Stimulated activated CD4-positive, alpha-beta T cell treated with anti-CD3 and anti-CD28 coated beads, TNF-alpha, amount 100 ng/mL, for 1 hour (primary cell): ENCODE measurements at places on chromosomes 13 and 19.

GRCh38 chr19:35353635-35354034, 4.6 kb upstream of the FFAR3 start:
- DNase-seq = no peak

DNA sequence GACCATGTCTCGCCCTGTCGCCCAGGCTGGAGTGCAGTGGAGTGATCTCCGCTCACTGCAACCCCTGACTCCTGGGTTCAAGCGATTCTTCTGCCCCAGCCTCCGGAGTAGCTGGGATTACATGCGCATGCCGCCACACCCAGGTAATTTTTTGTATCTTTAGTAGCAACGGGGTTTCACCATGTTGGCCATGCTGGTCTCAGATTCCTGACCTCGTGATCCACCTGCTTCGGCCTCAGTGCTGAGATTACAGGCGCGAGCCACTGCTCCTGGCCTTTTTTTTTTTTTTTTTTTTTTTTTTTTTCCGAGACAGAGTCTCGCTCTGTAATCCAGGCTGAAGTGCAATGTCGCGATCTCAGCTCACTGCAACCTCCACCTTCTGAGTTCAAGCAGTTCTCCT, 4.9 kb upstream of the KEAP1 start:
- DNase-seq = no peak

DNA sequence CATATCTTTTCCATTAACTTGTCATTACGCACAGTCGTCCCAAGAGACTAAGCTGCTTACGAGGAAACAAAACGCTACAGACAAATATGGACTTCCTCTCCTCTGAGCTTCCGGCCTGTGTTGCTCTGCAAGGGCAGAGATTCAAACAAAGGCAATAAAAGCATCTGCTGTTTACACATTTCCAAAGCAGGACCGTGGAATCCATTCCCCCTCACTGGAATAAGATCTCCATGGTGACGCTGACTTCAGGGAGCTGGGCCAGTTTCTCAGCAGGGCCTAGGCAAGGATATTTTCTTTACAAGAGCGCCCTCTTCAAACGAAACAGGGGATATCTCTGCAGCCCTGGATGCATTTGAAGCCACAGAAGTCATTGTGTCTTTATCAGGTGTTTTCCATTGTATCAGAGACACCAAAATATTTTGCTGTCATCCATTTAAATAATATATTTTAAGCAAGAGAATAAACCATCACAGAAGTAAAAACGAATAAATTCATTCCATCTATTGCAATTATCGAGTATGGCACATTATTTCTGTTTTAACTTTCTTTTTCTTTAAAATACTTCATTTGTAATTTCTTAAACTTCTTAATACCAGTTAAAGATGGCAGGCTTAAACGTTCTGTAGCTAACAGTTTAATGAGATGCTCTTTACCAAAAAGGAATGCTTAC, 177.5 kb downstream of the DCLK1 start:
- DNase-seq = no peak

GRCh38 chr13:55577082-55577846, 1563.5 kb upstream of the PRR20A start:
- no peak for DNase-seq

DNA sequence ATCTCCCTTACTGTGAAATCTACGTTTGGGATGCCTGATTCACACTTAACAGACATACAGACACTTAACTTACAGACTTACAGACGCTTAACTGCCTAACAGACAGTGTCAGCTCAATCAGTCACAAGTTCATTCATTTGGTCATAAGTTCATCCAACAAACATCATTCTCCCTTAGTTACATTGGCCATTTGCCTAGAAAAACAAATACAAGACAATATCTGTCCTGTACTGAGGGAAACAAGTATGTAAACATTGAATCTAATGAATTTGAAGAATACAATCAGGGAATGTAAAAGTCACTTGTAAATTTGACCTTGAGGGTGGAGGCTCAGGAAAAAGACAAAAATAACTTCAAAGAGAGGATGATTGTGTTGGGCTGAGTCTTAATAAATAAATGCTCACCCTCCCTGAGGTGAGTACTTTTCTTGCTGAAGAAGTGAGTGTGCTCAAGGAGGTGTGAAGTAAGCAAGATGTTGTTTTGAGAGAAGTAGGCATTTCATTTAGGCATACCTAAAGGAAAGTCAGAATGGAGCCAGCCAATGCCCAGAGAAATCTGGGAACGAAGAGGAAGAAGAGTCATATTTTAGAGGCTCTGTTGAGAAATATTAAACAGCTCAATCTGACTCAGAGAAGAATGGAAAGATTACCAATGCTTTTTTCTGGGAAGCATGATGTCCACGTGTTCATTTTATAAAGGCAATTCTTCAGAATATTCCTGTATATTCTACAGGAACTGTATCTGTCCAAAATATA, 958.4 kb upstream of the SLC10A2 start:
- no peak for DNase-seq

GRCh38 chr13:24984134-24984533, 111.8 kb upstream of the PABPC3 start:
- DNase-seq = no peak

- DNase-seq = no peak
These were observed 15.2 kb upstream of the TSC22D1 start for GRCh38 chr13:44591316-44591715.

DNA sequence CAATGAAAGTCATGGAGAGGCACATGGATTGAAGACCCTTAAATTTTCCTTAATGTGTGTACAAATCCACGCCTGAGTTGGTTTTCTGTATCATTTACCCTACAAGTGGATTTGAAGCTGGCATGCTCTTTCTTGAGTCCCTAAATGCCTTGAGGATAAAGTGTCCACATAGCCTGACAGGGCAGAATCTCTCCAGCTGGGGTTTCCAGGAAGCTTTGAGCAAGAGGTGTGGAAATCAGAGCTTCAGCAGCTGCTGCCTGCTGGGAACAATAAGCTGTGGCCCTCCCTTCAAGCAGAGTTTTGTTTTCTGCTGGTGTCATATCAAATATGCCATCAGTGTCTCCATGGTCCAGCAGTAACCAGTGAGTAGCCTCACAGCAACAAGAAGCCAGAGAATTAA, 120.3 kb upstream of the SERTM1 start:
- no peak for DNase-seq

DNA sequence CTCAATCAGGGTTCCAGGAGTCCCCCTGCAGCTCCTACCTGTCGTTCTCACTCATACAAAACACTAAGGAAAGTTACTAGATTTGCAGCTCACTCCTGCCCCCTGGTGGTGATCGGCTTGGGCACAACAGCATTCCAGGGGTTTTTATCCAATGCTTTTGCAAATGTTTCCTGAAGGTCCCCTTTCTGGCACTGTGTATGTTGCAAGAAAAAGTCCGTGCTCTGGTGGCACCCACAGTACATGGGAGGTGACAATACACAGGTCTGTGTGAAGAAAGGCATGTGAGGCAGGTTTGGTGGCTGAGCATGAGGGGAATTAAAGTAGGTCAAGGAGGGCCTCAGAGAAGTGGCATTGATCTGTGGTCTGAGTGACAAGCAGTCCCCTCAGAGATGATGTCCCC, 8.6 kb upstream of the TYK2 start:
- DNase-seq = peak; percentile 61

GRCh38 chr13:97401421-97401820, 32.5 kb upstream of the RAP2A start:
- DNase-seq = no peak

- no peak for DNase-seq
These were observed 133.1 kb downstream of the TNFRSF19 start for GRCh38 chr13:23703246-23703860.

DNA sequence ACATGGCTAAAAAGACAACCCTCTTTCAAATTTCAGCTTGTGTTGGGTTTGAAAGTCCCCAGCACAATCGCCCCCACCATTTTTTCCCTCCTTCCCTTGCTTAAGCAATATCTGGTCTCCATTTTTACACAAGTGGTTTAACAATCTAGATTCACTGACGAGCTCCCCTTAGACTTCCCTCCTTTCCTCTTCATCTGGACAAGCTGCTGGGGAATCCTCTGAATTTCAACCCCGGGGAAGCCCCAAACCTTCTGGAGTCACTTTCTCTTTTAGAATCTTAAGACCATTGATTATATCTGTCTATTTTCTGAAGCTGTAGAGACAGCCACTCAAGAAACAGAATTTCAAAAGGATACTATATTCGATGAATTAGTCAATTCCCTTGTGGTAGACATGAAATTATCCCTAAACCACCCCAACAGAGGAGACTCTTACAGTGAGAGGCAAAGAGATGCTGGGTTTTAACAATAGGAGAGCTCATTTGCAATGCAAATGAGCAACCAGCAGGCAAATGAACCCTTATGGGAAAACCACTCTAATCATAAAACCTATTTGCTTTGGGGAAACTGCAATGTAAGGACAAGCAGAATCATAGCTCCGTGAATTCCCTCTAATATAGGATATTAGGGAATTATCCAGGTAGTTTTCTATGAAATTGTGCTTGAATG, 78.9 kb downstream of the TEX26 start:
- DNase-seq = no peak

- DNase-seq = no peak
These were observed 569.8 kb downstream of the FGF9 start for GRCh38 chr13:22240716-22241115.

DNA sequence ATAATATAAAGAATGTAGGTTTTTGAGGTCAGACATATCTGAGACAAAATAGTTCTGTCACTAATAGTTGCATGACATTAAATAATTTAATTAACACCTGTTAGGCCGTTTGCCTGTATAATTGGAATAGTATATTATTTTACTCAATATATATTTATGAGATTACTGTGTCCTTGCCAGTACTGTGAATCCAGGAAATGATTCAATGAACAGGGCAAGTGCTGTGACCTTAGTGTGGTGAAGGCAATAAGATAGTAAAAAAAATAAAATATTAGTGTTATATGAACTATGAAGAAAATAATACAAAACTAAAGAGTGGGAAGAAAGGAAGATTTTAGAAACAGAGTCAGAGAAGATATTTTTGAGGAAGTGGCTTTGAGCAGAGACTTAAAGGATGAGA, 403.7 kb downstream of the PCDH9 start:
- DNase-seq = no peak

- no peak for DNase-seq
These were observed 752 bp upstream of the EDNRB start for GRCh38 chr13:77919246-77919920.

- DNase-seq = no peak
These were observed 36.2 kb downstream of the RFX2 start for GRCh38 chr19:6073858-6074708.

- DNase-seq = no peak
These were observed 8.7 kb downstream of the PROZ start for GRCh38 chr13:113167155-113167554.

GRCh38 chr19:3851254-3852176, 17.3 kb downstream of the ZFR2 start:
- no peak for DNase-seq

- no peak for DNase-seq
These were observed 27.2 kb downstream of the ADPRHL1 start for GRCh38 chr13:113425941-113426590.

GRCh38 chr19:29785955-29786589, 25.7 kb upstream of the CCNE1 start:
- DNase-seq = no peak

DNA sequence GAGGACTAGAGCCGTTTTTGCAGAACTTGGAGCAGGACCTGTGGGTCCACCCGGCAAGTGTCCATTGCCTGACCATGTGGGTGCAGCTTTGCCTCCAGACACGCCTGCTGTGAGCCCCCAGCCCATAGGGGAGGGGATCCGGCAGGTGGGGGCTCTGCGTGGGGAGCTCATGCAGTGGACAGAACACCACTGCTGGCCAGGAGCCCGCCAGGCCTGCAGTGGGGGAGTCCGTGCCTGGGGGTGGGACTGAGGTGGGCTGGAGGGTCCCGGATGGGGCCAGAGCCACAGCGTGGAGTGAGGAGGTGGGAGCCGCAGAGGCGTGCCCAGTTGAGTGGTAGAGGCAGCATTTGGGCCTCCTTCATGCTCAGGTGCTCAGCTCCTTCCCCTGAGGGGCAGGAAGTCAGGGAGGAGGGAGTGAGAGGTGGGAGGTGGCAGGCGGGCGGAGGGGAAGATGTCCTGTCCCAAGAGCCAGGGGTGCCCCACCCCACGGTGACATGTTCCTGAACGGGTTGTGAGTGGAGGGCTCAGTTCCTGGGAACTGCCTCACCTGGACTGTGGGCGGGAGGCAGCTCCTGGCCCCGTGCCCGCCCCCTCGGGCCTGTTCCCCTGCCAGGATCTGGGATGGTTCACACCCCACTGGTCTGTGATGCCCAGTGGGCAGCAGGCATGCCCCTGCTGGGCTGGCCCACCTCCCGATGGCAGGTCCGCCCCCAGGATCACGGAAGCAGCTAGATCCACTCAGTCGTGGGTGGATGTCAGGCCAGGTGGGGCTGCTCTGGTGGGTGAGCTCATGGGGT, 8.8 kb downstream of the ADAT3 start:
- no peak for DNase-seq

GRCh38 chr19:10885201-10886169, 14.1 kb downstream of the CARM1 start:
- DNase-seq = no peak

DNA sequence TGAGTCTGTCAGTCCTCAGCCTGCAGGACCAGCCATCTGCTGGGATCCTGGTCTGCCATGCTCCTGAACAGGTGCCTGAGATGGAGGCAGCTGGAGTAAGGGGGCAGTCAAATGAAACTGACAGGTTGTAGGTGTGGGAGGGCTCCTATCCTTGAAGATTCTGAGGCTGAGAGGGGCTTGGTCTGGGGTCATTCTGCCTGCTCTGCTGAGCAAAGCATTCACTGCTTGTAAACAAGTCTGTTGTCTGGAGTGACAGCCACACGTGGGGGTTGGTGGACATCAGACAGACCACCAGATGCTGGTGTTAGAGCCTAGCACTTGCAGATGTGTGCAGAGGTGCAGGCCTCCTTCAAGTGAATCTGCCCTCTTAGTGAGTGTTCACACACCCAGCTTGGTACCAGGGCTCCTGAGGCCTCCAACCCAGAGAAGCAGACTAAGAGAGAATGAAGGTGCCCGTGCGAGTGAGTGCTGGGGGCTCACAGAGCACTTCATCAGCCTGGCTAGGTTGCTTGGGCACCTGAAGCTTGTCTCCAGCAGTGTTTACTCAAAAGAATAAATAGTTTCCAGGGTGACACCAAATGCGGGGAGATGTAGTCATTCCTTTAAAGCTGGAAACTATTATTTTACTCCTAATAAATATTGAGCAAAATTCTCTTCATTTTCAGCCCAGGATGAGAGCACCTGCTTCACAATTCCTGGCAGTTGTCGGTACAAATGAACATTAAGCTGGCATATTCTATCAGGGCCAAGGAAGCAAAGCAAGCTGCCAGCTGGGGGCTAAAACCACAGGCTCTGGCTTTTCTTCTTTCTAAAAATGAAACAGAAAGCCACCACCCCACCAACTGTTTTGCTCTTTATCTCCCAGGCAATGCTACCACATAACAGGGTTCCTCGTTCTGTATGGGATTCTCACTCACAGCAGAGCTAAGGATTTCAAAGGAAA, 82.3 kb downstream of the RNASEH2B start:
- no peak for DNase-seq

GRCh38 chr13:33487575-33488243, 202.2 kb upstream of the STARD13 start:
- no peak for DNase-seq

GRCh38 chr19:9566729-9567128, 17.6 kb downstream of the ZNF121 start:
- no peak for DNase-seq
